ENCODE measurements at places on chromosomes 16 and 17.

GRCh38 chr16:82776470-82777146 lies 149.8 kb downstream of the CDH13 start:
- peaks cover 4% of the 10 kb centered on the region for H3K4me1 ChIP-seq
- no peak overlapping the region for H3K27ac ChIP-seq
- H3K4me3 ChIP-seq, result no peak overlapping the region
- no peaks in the 10 kb centered on the region for H3K36me3 ChIP-seq
- H3K27me3 ChIP-seq, result no peaks in the 10 kb centered on the region

DNA sequence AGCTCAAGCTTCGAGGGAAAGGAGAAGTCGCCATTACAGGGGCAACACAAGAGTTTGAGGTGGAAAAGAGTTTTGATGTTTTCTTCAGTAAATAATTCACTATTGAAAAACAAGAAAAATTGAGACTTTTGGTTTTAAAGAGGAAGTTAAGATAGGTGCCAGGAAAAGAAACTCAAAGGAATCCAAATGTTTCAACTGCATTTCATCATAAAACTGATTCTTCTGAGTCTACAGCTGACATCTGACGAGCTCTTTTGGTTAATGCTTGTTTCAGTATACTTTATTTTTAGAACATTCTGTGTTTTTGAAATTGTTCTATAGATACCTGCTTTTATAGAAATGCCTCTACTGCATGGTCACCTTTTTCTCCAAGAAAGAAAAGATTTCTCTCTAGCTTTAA lies 54.0 kb downstream of the ERN1 start:
- no peak overlapping the region for H3K27ac ChIP-seq
- no peak for DNase-seq
- H3K36me3 ChIP-seq, result no peaks in the 10 kb centered on the region
- H3K27me3 ChIP-seq, result no peaks in the 10 kb centered on the region
- no peak overlapping the region for H3K4me3 ChIP-seq

GRCh38 chr17:35432176-35433074 lies at the start of gene SLFN12:
Gene SLFN12 (minus strand): TSS chr17:35432500. CDS start chr17:35423028, 9,472 bp downstream.
- peak within 1 kb of the TSS; percentile 73 for H3K4me3 ChIP-seq
- H3K27me3 ChIP-seq, result no peaks in the 10 kb centered on the region
- peak within 1 kb of the TSS; percentile 93 for H3K27ac ChIP-seq
- peaks cover 23% of the 10 kb centered on the region for H3K4me1 ChIP-seq
- DNase-seq, result peak; percentile 74
- no peaks in the 10 kb centered on the region for H3K36me3 ChIP-seq

DNA sequence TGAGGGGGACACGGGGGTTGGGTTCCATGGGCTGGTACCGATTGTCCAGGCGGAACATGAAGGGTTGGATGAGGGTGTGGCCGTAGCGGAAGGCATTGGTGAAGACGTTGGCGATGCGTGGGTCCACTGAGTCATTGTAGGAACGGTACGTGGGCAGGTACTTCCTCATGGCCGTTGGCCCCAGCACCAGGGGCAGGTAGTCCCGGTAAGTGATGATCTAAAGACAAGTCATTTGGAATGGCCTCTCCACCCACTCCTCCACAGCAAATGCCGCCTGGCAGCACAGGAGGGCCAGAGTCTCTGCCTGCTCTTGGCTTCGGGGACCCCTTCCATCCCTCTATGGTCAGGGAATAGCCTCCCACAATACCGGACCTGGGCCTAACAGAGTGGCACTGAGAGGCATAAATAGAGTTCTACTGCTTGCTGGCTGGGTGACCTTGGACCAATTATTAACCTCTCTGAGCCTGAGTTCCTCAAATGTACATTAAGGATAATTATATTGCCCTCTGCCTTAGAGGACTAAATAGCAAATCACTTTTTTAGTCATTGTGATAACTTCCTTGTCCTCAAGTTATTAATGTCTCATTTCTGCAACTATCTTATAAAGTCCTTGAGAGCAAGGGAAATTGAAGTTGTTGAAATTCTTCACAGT lies 7.2 kb downstream of the MPO start:
- H3K4me3 ChIP-seq, result no peak overlapping the region
- no peaks in the 10 kb centered on the region for H3K4me1 ChIP-seq
- H3K27me3 ChIP-seq, result no peaks in the 10 kb centered on the region

DNA sequence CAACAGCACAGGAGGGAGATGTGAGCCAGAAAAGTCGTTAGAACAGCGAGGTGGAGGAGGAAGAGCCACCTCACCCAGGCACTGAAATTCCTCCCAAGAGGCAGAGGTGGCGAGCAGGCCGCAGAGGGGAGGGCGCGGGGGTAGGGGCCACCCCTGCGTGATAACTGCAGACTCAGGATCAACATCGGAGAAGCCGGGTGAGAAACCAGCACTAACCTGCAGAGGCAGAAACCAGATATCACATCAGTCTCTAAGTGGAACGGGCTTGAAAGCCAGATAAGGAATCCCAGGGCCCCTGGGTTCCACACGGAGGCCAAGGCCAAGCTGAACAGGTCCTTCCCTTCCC lies 39.4 kb upstream of the ZC3H18 start:
- no peaks in the 10 kb centered on the region for H3K27me3 ChIP-seq
- H3K4me3 ChIP-seq, result no peak overlapping the region
- H3K36me3 ChIP-seq, result no peaks in the 10 kb centered on the region
- H3K27ac ChIP-seq, result no peak overlapping the region

GRCh38 chr16:1707193-1707790 lies 1.3 kb downstream of the MAPK8IP3 start:
- DNase-seq, result no peak
- peak overlapping the region; percentile 88 for H3K4me3 ChIP-seq
- no peak overlapping the region for H3K27ac ChIP-seq
- peaks cover 8% of the 10 kb centered on the region for H3K36me3 ChIP-seq
- peaks cover 35% of the 10 kb centered on the region for H3K4me1 ChIP-seq

- no peak overlapping the region for H3K27ac ChIP-seq
- DNase-seq, result no peak
- H3K4me3 ChIP-seq, result no peak overlapping the region
- H3K4me1 ChIP-seq, result no peaks in the 10 kb centered on the region
Observed at GRCh38 chr16:78292844-78293380, 193.5 kb downstream of the WWOX start.

- peak within 1 kb of the TSS; percentile 31 for H3K4me3 ChIP-seq
- H3K36me3 ChIP-seq, result no peaks in the 10 kb centered on the region
- no peak within 1 kb of the TSS for H3K27ac ChIP-seq
- peaks cover 11% of the 10 kb centered on the region for H3K4me1 ChIP-seq
Observed at GRCh38 chr16:10182222-10183053, at the start of gene GRIN2A. Gene GRIN2A (minus strand): TSS chr16:10182428. CDS start chr16:10180411, 2,017 bp downstream.

DNA sequence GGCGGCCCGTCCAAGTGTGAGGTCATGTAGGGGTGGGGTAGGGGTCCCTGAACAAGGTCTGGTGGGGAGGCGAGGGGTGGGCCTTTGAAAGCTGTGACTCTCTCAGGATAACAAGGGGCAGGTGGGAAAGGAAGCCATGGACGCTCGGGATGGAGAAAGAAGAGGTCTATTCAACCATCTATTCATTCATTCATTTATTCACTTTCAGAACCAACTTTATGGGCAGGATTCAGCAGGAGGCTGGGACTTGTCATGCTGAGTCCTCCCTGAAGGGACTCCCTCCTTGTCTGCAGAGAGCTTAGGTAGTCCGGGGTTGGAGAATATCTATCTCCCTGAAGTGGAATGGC lies 8.6 kb upstream of the CD300A start:
- H3K27me3 ChIP-seq, result no peaks in the 10 kb centered on the region
- H3K27ac ChIP-seq, result no peak overlapping the region
- peaks cover 43% of the 10 kb centered on the region for H3K4me1 ChIP-seq
- H3K36me3 ChIP-seq, result no peaks in the 10 kb centered on the region
- H3K4me3 ChIP-seq, result peak overlapping the region; percentile 6
- no peak for DNase-seq

DNA sequence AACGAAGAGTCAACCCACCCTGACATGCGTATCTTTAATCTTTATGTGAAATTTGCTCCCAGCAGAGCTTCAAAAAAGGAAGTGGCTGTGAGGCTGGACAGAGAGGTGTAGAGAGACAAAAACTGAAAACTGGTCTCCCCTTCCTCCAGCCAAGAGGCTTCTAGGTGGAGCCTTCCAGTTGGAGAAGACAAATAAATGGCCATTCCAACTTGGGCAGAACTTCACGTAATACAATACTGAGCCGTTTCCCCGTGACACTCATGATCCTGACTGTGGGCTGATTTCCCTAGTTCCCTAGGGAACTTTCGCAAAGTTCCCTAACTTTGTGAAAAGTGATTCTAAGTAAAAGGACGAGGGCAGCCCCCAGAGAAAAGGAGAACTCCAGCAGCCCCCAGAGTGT lies 78.8 kb downstream of the ZFHX3 start:
- H3K36me3 ChIP-seq, result no peaks in the 10 kb centered on the region
- DNase-seq, result no peak
- peaks cover 18% of the 10 kb centered on the region for H3K4me1 ChIP-seq
- H3K4me3 ChIP-seq, result no peak overlapping the region
- H3K27me3 ChIP-seq, result no peaks in the 10 kb centered on the region
- H3K27ac ChIP-seq, result no peak overlapping the region

- no peak overlapping the region for H3K4me3 ChIP-seq
- H3K36me3 ChIP-seq, result no peaks in the 10 kb centered on the region
- H3K27ac ChIP-seq, result no peak overlapping the region
- no peaks in the 10 kb centered on the region for H3K4me1 ChIP-seq
Observed at GRCh38 chr17:9512323-9513168, 63.1 kb downstream of the STX8 start.

DNA sequence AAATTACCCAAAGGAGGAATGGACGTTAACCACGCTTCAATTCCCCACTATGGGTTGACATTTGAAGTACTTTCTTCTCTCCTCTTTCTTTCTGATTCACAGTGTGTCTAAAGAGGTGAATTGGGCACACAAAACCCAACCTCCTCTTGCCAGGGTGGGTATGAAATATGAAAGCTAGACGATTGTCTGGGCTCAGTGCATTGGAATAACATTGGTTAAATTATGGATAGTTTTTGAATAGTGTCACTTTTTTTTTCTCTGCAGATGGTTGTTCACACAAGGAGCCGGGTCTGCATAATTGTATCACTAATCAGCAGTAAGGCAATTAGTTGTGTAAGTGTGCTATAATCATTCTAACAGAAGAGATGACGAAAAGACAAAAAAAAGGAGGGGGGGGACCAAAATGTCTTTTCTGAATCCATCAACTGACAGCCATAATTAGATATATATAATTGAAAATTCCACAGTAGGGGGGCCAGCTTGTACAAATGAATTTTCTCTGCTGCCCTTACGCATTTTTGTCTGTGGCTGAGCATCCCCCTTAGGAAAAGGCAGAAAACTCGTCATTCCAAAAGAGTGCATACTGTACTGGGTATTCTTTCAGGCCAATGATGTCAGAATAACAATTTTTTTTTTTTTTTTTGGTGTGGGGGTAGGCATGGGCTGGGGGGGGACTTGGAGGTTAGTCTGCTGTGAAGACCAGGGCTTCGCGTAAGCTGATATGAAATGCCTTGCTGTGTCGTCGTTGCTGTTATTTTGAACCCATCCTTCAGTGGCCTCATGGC lies 307.5 kb upstream of the SALL1 start:
- H3K27ac ChIP-seq, result no peak overlapping the region
- H3K4me3 ChIP-seq, result no peak overlapping the region
- DNase-seq, result no peak
- no peaks in the 10 kb centered on the region for H3K4me1 ChIP-seq
- no peaks in the 10 kb centered on the region for H3K27me3 ChIP-seq
- H3K36me3 ChIP-seq, result no peaks in the 10 kb centered on the region

GRCh38 chr17:67459985-67460384 lies 82.9 kb downstream of the PITPNC1 start:
- no peak overlapping the region for H3K27ac ChIP-seq
- no peaks in the 10 kb centered on the region for H3K27me3 ChIP-seq
- DNase-seq, result no peak
- no peaks in the 10 kb centered on the region for H3K36me3 ChIP-seq

DNA sequence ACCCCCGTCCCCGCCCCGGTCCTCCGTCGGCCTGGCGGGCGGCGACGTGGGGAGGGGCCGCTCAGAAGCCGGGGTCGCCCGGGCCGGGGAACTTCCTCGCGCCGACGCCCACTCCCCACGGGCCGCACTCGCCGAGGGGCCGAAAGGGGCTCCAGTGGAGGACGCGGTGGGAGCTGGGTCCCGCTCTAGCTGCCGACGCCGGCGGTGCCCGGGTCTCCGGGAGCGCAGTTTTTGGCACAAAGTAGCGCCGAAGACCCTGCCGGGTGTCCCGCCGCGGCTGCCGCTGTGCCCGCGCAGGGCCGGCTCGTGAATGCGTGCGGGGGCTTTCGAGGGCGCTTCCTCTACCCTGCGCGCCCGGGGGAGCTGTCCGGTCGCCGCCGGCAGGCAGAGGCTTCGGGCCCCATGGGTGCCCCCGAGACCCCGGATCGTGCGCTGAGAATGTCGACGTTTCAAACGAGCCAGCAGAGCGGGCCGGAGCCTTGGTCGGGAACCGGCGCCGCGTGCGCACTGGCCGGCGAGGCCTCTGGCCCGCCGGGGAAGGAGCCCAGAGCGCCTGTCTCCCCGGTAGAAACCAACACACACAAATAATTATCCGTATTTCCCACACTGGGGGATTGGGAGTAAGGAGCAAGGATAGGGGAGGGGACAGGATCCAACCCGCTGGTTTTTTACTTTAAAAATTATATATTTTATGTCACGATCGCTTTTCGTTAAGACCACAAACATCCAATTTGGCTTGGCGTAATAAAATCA lies 46.6 kb upstream of the SLC38A10 start:
- peak overlapping the region; percentile 99 for H3K27ac ChIP-seq
- no peaks in the 10 kb centered on the region for H3K36me3 ChIP-seq
- DNase-seq, result peak; percentile 31
- no peaks in the 10 kb centered on the region for H3K27me3 ChIP-seq
- peaks cover 38% of the 10 kb centered on the region for H3K4me1 ChIP-seq
- H3K4me3 ChIP-seq, result peak overlapping the region; percentile 66

- no peaks in the 10 kb centered on the region for H3K36me3 ChIP-seq
- no peak for DNase-seq
- H3K4me3 ChIP-seq, result no peak overlapping the region
- H3K4me1 ChIP-seq, result no peaks in the 10 kb centered on the region
- no peak overlapping the region for H3K27ac ChIP-seq
Observed at GRCh38 chr17:4744999-4745969, 5.6 kb upstream of the CXCL16 start.

- no peak overlapping the region for H3K4me3 ChIP-seq
- H3K36me3 ChIP-seq, result no peaks in the 10 kb centered on the region
- no peaks in the 10 kb centered on the region for H3K4me1 ChIP-seq
- no peak for DNase-seq
Observed at GRCh38 chr17:59165933-59166342, 10.4 kb downstream of the PRR11 start.

GRCh38 chr16:89325861-89326471 lies 108.5 kb downstream of the ZNF778 start:
- H3K36me3 ChIP-seq, result no peaks in the 10 kb centered on the region
- peak overlapping the region; percentile 87 for H3K27ac ChIP-seq
- peaks cover 85% of the 10 kb centered on the region for H3K4me1 ChIP-seq
- DNase-seq, result peak; percentile 74

GRCh38 chr17:46978489-46979146 lies 435 bp downstream of the RPRML start:
- DNase-seq, result no peak
- H3K36me3 ChIP-seq, result no peaks in the 10 kb centered on the region
- H3K27ac ChIP-seq, result no peak overlapping the region
- H3K4me3 ChIP-seq, result peak overlapping the region; percentile 64
- H3K4me1 ChIP-seq, result peaks cover 13% of the 10 kb centered on the region

GRCh38 chr16:261031-261691 lies 14.6 kb downstream of the RGS11 start:
- no peak for DNase-seq
- H3K36me3 ChIP-seq, result peaks cover 85% of the 10 kb centered on the region
- H3K27ac ChIP-seq, result no peak overlapping the region
- no peaks in the 10 kb centered on the region for H3K4me1 ChIP-seq
- no peak overlapping the region for H3K4me3 ChIP-seq

Data from heart left ventricle (tissue), 16 donors.